ENCODE measurements at places on chromosomes 2 and 18.

GRCh38 chr2:9640403-9641104, 9.8 kb upstream of the YWHAQ start:
- H3K27ac ChIP-seq, result no peak overlapping the region
- H3K4me1 ChIP-seq, result peaks cover 13% of the 10 kb centered on the region
- H3K27me3 ChIP-seq, result no peaks in the 10 kb centered on the region
- no peak overlapping the region for H3K4me3 ChIP-seq
- H3K36me3 ChIP-seq, result no peaks in the 10 kb centered on the region

GRCh38 chr2:162060532-162060931, 13.5 kb downstream of the DPP4 start:
- H3K27me3 ChIP-seq, result no peaks in the 10 kb centered on the region
- DNase-seq, result no peak
- no peaks in the 10 kb centered on the region for H3K36me3 ChIP-seq
- no peak overlapping the region for H3K27ac ChIP-seq

GRCh38 chr2:168120730-168121129, 126.7 kb downstream of the STK39 start:
- H3K4me1 ChIP-seq, result no peaks in the 10 kb centered on the region
- H3K27me3 ChIP-seq, result no peaks in the 10 kb centered on the region
- H3K4me3 ChIP-seq, result no peak overlapping the region
- no peaks in the 10 kb centered on the region for H3K36me3 ChIP-seq

DNA sequence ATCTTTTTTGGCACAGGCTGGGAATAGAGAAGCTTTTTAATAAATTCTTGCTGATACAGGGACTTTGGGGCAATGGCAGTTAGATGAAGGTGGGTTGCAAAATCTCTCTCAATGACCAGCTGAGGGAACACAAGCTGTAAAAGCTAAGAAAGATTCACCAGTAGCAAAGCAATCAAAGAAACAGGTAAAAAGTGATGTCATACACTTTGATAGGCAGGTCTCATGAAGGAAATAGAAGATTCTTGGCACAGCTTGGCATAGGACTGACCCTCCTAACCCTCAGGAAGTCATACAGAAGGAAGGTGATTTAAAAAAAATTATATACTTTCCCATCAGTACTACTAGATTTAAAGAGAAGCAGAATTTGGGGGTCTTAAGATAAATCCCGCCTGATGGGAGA, 263.6 kb downstream of the LPIN1 start:
- no peak overlapping the region for H3K27ac ChIP-seq
- H3K4me3 ChIP-seq, result no peak overlapping the region
- no peaks in the 10 kb centered on the region for H3K4me1 ChIP-seq
- H3K27me3 ChIP-seq, result no peaks in the 10 kb centered on the region

GRCh38 chr2:97766567-97766966, 53.2 kb downstream of the ZAP70 start:
- no peak for DNase-seq
- H3K27me3 ChIP-seq, result no peaks in the 10 kb centered on the region
- H3K4me1 ChIP-seq, result no peaks in the 10 kb centered on the region
- H3K4me3 ChIP-seq, result no peak overlapping the region
- H3K27ac ChIP-seq, result no peak overlapping the region

GRCh38 chr2:71358931-71359671, 27.5 kb downstream of the ZNF638 start:
- H3K4me3 ChIP-seq, result no peak overlapping the region
- H3K36me3 ChIP-seq, result no peaks in the 10 kb centered on the region
- H3K4me1 ChIP-seq, result no peaks in the 10 kb centered on the region

GRCh38 chr2:47173986-47174732, 19.1 kb upstream of the STPG4 start:
- H3K4me1 ChIP-seq, result peaks cover 13% of the 10 kb centered on the region
- no peaks in the 10 kb centered on the region for H3K27me3 ChIP-seq
- H3K27ac ChIP-seq, result peak overlapping the region; percentile 92
- no peak for DNase-seq
- peak overlapping the region; percentile 96 for H3K4me3 ChIP-seq
- H3K36me3 ChIP-seq, result no peaks in the 10 kb centered on the region

GRCh38 chr2:46816151-46816845, 99.3 kb downstream of the MCFD2 start:
- DNase-seq, result no peak
- H3K4me3 ChIP-seq, result no peak overlapping the region
- H3K27me3 ChIP-seq, result no peaks in the 10 kb centered on the region

- H3K4me3 ChIP-seq, result no peak overlapping the region
- DNase-seq, result no peak
- peaks cover 6% of the 10 kb centered on the region for H3K4me1 ChIP-seq
- H3K27me3 ChIP-seq, result no peaks in the 10 kb centered on the region
- no peaks in the 10 kb centered on the region for H3K36me3 ChIP-seq
These were observed 91.6 kb downstream of the NFATC1 start for GRCh38 chr18:79487183-79487800.

DNA sequence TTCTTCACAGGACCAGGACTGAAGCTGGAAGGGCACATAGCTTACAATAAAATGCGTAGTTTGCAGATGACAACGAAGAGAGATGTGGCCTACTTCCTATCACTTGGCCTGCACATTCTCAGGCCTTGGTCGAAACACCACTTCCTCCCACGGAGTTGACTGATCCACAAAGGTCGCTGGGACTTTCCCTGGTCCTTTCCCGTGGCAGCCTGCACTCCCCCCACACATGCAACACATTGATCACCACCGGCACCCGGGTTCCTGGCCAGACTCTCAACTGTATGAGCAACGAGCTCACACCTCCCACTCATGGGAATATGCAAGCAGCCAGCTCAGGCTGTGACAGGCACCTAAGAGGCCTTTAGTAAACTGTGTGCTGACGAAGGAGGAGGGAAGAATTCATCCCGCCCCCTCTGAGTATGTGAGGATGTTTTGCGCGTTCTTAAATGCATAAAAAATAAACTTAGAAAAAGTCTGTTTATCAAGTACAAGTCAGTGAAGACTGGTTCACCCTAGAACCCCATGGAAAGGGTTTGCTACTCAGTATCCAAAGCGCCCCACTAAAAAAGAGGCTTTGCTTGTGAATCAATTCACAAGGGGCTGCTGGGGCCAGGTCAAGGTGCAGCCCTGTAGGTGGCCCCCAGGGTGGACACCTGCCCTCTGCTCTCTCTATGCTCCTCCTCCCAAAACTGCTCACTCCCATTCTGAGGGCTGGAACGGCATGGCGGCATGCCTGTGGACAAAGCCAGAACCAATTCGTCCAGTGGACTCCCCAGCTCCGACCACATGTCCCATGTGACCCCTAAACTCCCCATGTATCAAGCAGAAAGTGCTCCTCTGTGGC, 154.3 kb downstream of the EIPR1 start:
- H3K27ac ChIP-seq, result no peak overlapping the region
- DNase-seq, result no peak
- H3K4me3 ChIP-seq, result no peak overlapping the region
- no peaks in the 10 kb centered on the region for H3K27me3 ChIP-seq

GRCh38 chr18:37261246-37261840, 304.3 kb downstream of the CELF4 start:
- H3K27me3 ChIP-seq, result peaks cover 2% of the 10 kb centered on the region
- no peak overlapping the region for H3K27ac ChIP-seq
- no peaks in the 10 kb centered on the region for H3K36me3 ChIP-seq
- no peak overlapping the region for H3K4me3 ChIP-seq
